ENCODE measurements at places on chromosomes 11 and 22. TPM values are rescaled to one million over a fixed set of nuclear protein-coding genes. Genes with fewer than 3 reads are reported as not detected.
A peak's percentile ranks its signal among the peaks of the same experiment; 100 is the strongest.

GRCh38 chr11:128585498-128586238 lies 1.7 kb downstream of the ETS1 start:
- peaks cover 5% of the 10 kb centered on the region for H3K4me1 ChIP-seq
- peaks cover 10% of the 10 kb centered on the region for H3K27me3 ChIP-seq
- no peak overlapping the region for H3K27ac ChIP-seq

- H3K27ac ChIP-seq: no peak overlapping the region
- no peak overlapping the region for H3K4me3 ChIP-seq
- H3K36me3 ChIP-seq: no peaks in the 10 kb centered on the region
These were observed 3.6 kb downstream of the GAL start for GRCh38 chr11:68687986-68688385.

- no peak for DNase-seq
- no peaks in the 10 kb centered on the region for H3K27me3 ChIP-seq
- peaks cover 72% of the 10 kb centered on the region for H3K36me3 ChIP-seq
- H3K4me3 ChIP-seq: no peak overlapping the region
These were observed 34.4 kb downstream of the CYP2R1 start for GRCh38 chr11:14857621-14858020.

DNA sequence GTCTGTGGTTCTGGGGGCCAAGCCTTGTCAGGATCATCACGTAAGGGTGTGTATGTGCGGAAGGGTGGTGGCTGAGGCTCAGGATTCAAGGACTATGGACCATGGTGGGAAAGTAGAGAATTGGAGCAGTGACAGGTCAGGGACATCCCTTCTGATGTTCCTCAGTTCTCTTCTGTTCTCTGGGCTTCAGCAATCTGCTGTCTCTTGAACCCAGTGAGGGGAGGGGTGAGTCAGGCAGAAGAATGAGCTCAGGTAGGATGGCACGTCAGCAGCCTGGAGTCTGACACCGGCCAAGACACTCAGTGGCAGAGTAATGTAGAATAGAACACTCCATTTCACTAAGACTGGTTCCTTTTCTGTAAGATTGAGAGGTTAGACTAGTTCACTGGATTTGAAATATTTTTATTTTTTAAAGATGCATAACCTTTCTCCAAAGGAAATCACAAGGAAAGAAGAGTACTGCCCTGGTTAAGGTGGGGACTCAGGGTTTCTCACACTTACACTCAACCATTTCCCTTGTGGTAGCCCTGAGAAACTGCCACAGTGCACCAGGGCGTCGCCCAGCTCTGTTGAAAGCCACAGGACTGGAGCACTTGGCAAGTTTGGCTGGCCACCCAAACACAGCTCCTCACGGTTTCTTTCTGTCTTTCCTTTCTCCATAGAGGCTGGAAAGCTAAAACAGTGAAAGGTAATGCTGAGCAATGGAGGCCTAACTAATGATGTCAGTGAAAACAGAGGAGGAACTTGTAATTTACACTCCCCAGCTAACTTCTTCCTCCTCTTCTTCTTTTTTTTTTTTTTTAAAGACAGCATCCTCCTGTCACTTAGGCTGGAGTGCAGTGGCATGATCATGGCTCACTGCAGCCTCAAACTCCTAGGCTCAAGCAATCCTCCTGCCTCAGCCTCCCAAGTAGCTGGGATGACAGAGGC lies 23.1 kb upstream of the MICAL2 start:
- peaks cover 70% of the 10 kb centered on the region for H3K4me1 ChIP-seq
- peaks cover 4% of the 10 kb centered on the region for H3K36me3 ChIP-seq
- H3K27ac ChIP-seq: peak overlapping the region; percentile 84
- DNase-seq: peak; percentile 87
- peak overlapping the region; percentile 15 for H3K4me3 ChIP-seq

GRCh38 chr11:46976182-46976854 lies 39.8 kb downstream of the CSTPP1 start:
- H3K4me1 ChIP-seq: peaks cover 13% of the 10 kb centered on the region
- H3K27ac ChIP-seq: no peak overlapping the region
- peaks cover 2% of the 10 kb centered on the region for H3K36me3 ChIP-seq
- H3K27me3 ChIP-seq: no peaks in the 10 kb centered on the region

- DNase-seq: no peak
- peaks cover 4% of the 10 kb centered on the region for H3K36me3 ChIP-seq
- H3K27ac ChIP-seq: no peak overlapping the region
- no peak overlapping the region for H3K4me3 ChIP-seq
- H3K4me1 ChIP-seq: peaks cover 5% of the 10 kb centered on the region
- no peaks in the 10 kb centered on the region for H3K27me3 ChIP-seq
These were observed 270.8 kb downstream of the DYNC2H1 start for GRCh38 chr11:103380031-103380430.

The KCNA4 gene
- not detected for total RNA-seq

The KRTAP5-10 gene
- not detected for total RNA-seq

The IRAG1 gene
- not detected for total RNA-seq

Data from activated CD8-positive, alpha-beta memory T cell treated with anti-CD3 and anti-CD28 coated beads, Interleukin-2, amount 10 ng/mL, durations not matched to agents 7 days and 5 days (primary cell).